ENCODE measurements at places on chromosomes 11 and 22.

GRCh38 chr22:42673898-42674401 is 24.8 kb upstream of the CYB5R3 start:
- peak; percentile 11 for DNase-seq

DNA sequence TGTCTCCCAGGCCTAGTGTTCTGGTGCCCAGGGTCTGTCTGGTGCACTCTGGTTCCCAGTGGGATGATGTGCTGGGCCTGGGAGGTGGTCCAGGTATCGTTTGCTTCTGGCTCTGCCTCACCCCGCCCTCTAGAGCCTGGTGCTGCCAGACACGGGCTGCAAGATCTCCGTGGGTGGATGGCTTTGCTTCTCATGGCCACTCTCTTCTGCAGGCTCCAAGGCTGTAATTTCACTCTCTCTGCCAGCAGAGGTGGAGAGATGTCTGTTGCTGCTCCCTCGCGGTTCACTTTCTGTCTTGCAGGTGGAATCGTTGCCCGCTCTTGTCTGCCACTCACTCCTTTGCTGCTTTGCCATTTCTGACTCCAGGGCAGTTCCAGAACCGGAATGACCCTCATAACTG is 13.4 kb downstream of the NADSYN1 start:
- no peak for DNase-seq

DNA sequence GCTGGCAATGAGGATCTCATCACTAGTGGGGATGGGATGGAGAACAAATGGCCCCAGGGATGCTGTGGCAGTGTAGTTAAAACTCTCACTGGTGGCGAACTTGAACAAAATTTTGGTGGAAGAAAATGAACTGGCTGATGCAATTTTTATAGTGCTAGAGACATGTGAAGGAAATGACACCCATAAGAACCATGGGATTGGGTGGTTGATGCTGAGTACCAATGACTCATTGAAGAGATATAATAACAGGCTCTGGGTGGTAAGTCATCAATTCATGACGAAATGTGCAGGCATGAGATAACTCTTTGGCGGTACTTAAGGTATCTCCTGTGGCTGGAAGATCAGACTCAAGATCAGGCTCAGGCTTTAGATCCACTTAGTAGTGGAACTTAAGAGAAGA is 172.9 kb upstream of the DDI1 start:
- peak; percentile 71 for DNase-seq

DNA sequence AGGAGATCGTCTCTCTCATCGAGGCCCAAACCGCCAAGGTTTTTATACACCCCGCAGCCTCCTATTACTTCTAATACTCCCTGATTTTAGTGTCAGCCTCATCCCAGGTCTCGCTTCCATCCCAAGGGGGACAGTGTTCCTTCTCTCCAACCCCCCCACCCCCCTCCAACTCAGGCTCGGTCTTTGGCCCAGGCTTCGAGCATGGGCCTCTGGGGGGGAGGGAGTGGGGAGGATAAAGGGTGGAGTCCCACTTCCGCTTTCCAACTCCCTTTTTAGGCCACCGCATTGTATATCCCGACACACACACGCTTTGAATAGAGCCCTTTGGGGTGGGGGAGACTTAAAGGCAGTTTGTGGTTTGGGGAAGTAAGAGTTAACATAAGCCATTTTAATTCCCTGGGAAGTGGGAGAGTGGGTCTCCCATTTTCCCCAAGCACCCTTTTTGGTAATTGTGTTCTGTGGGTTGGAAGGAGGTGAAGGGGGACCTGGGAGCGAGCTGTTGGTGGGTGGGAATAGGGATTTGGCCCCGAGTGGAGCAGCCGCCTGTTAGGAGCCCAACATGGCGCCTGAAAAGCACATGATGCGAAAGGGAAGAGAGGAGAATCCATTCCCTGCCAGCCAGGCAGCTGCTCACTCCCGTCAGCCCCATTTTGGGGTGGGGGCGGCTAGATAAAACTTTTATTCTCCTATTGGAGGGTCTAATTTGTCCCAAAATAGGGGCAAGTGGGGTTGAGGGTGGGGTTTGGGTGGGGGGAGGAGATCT is 844 bp downstream of the PCF11 start:
- peak; percentile 44 for DNase-seq

GRCh38 chr11:17525570-17525969 is 18.6 kb downstream of the USH1C start:
- DNase-seq, result no peak

GRCh38 chr11:95065336-95065735 is 1.4 kb upstream of the SRSF8 start:
- no peak for DNase-seq

DNA sequence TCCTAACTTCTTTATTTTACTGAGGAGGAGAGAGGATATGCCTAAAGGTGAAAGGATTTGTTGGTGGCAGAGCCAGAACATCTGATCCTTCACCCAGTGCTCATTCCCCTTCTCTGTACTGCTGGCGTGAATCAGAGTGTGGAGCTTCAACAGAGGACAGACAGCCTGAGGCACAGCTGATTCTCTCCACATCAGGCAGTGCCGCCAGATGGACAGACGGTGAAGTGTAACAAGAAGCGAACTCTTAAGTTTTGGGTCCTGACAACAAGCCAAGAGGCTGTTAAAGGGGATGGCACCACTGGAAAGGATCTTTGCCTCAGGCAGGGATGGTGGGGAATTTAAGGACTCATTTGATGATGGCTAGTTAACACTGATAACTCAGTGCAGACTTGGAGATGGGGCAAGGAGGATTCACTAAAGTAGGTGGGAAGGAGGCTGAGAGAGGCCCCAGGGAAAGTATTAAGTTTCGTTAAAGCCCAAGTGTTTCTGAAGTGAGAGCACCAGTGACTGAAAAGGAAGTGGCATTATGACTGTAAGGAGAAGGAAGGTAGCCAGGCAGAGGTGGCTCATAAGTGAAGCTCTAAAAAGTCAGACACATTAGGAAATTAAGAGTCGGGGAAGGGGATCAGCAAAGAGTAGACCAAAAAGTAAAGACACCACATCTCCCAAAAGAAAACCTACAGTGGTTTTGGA is 81.3 kb downstream of the CLPB start:
- DNase-seq, result peak; percentile 82

GRCh38 chr11:288478-289397 is at the start of gene PGGHG:
PGGHG (plus strand) TSS chr11:289126; CDS start chr11:289817, 691 bp downstream.
- peak; percentile 38 for DNase-seq

- DNase-seq, result peak; percentile 25
Observed at GRCh38 chr11:91041626-91042025, 818.8 kb upstream of the CHORDC1 start.

DNA sequence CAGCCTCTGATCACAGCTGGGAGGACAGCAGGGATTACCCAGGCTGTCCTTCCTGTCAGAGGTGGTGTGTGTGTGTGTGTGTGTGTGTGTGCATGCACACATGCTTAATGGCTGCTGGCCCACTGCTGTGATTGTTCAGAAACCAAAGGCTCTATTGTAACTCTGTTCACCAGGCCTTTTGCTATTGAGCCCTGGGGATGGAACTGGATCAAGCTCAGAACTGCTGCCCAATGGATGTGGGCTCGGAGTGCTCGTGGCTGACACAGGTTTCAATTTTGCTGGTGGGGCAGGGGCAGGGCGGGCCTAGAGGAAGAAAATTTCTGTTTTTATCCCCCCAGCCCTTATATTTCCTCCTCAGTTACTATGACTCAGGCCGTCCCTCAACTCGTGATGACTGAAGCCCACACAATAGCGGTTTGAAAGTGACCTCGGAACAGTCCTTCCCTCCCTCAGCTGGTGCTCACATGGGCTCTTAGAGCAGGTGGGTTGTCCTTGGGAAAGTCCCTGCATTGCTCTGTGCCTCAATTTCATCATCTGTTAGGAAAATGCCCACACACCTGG is 359.3 kb downstream of the TENM4 start:
- DNase-seq, result peak; percentile 84

DNA sequence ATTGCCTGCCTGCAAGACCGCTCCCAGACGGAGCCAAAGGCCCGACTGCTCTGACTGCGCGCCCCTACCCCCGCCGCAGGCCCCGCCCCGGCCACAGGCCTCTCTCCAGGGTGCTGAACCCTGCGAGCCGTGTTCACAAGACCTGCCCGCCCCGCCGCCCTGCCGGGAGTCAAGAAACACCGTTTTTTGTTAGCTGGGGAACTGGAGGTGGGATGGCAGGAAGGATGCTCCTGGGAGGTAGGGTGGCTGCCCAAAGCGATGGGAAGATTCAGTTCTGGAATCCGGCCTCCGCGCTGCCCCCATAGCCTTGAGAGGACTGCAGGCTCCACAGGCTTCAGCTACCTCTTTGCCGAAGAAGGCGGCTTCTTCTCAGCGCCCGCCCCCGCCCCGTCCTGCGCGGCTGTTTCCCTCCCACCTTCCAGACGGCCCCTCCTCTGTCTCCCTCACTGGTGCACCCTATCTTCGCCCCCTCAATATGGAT is 2.7 kb upstream of the PDE2A start:
- peak; percentile 32 for DNase-seq

- DNase-seq, result no peak
Observed at GRCh38 chr11:64744544-64745188, 724 bp upstream of the RASGRP2 start.

GRCh38 chr11:44840521-44841251 is 110.0 kb downstream of the TP53I11 start:
- DNase-seq, result peak; percentile 51

GRCh38 chr22:31136711-31137110 is 3.6 kb downstream of the PLA2G3 start:
- no peak for DNase-seq
